ENCODE measurements at places on chromosomes 3 and 15.

DNA sequence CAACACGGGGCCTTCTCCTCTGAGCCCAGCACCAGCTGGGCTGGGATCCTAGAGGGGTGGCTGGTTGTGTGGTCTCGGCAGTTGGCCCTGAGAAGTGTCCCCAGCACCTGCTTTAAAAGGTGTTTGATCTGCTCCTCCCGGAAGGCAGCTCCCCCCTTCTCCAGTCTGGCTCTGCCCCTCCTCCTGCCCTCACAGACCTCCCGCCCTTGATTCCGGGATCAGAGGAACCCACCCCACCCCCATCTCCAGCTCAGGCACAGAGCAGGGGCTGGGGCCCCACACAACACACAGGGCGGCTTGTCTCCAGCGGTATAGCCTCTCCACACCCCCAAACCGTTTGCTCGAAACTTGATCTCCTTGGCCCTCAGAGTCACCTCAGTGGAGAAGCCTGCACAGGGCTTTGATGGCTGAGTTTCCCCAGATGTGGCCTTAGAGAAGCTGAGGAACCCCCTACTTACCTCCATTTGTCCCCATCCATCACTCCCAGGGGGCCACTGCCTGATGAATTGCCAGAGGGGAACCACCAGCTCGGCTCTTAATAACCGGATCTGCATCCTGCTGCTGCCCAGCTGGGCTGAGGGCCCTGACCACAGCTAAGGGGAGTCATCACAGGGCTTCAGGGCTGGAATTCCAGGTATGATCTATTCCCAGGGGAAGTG, 6.4 kb upstream of the STRA6 start:
- DNase-seq, result no peak

DNA sequence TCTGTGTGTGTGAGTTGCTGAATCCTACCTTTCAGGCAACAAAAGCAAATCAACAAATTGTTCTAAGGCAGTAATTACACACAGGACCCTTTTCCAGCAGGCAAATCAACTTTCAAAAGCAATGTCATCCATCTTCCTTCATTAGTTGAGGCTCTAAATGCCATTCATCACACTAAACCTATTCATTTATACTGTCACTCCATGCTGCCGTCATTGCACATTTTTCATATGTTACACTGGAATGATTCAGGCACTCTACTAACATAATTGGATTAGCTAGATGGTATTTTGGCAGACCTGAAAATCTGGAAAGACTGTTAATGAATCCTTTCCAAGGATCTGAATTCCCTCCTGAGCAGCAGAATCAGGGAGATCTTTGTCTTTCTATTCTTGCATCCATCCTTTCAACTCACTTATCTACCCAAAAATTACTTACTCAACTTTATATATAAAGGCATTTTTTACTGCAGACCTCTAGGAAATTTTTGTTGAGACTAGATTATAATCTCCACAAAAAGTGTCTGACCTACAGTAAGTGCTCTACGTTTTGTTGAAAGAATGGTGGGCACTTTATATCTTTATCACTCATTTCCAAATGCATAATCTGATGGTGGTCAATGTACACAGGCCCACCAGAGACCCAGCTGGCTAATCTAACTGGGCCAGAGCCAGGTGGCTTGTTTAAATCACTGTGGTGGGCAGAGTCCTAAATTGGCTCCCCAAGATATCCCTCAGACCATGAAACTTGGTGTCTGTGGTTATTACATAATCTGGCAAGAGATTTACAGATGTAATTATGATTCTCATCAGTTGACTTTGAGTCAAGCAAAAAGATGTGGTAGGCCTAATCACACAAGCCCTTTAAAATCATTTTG, 25.0 kb downstream of the MIX23 start:
- no peak for DNase-seq

- no peak for DNase-seq
Measured at GRCh38 chr3:114484919-114485318, 191.1 kb downstream of the TIGIT start.

GRCh38 chr3:67045711-67046465, 47.8 kb downstream of the KBTBD8 start:
- no peak for DNase-seq

DNA sequence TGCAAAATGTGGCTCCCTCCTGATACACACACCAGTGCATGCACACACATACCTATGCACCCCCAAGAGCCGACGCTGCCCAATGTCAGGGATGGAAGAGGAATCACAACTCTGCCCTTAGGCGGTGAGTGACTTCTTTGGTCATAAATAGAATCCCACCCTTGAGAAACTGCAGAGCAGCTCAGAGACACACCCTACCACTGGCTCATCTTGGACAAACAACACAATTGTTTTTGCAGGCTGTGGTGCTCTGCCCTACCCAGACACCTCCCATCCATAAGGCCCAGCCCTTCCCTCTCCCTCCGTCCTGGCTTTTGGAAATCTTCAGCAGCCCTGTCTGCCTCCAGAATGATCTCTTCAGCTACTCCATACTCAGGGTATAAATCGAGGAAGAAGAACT, 73.8 kb upstream of the HRH1 start:
- no peak for DNase-seq

DNA sequence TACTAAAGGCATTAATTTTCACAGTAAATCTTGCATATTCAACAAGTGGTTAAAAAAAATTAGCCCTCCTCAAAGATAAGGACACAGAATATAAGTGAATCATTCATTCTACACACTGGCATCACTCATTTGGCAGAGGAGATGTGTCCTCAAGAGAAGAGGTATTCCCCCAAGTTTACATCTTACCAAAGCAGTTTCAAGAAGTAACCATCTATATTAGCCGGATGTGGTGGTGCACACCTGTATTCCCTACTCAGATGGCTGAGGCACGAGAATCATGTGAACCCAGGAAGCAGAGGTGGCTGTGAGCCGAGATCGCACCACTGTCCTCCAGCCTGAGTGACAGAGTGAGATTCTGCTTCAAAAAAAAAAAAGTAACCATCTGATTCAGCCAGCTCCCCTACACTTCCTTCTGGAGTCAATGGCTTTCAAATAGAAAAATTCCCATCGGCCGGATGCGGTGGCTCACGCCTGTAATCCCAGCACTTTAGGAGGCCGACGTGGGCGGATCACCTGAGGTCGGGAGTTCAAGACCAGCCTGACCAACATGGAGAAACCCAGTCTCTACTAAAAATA, 15.4 kb downstream of the RAF1 start:
- no peak for DNase-seq

DNA sequence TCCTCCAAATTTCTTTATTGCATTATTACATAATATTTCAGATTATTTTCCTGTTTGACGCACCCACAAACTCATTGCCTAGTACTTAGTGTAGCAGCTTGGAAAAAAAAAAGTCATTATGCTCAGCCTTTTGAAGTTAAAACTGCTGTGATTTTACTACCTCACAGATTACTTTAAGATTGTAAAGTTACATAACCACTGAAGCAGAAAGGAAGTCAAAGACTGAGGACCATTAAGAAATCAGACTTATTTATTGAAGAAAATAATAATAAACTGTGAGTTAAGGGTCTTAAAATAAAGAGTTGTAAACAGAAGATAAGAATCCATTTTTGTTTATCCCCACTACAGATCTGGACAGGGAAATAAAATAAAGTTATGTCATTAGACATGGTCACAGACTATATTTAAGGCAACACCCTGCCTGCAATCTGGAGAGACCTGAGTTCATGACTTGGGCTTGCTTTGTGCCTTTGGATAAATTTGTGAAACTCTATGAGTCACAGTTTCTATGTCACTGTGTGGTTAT, 212.1 kb upstream of the ROBO2 start:
- no peak for DNase-seq
